GM18507 (cell line): ENCODE measurements at places on chromosomes 3 and 15.

DNA sequence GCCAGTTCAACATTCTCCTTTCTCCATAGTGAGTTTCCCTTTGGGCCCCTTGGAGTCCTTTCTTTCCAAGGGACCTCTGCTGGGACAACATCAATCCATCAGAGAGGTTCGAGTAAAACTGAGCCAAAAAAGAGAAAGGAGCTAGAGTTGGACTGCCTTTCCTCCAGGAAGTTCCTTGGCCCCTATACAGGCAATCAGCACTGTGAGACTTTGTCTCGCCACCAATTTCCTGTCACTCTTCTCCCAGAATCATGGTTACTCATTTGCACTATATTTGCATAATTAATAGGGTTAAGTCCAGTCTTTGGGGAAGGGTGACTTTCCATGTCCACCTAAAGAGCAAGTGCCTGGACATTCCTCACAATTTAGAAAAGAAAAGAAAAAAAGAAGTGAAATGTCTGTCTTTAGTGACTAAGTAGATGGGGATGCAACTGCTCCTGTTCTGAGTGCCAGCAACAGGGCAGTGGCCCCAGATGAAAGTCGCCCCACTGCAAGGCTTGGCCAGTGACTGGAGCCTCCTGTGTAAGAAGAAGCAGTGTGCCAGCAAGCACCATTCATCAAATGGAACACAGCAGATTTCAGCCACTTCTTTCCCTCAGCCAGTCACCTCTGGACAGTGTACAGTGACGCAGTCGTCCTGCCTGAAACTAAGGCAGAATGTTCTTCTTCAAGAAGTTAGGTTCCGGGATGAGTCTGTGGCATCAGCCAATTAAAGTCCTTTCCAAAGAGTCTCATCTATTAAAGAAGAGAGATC is 91.6 kb downstream of the FSIP1 start:
- DNase-seq, result no peak

DNA sequence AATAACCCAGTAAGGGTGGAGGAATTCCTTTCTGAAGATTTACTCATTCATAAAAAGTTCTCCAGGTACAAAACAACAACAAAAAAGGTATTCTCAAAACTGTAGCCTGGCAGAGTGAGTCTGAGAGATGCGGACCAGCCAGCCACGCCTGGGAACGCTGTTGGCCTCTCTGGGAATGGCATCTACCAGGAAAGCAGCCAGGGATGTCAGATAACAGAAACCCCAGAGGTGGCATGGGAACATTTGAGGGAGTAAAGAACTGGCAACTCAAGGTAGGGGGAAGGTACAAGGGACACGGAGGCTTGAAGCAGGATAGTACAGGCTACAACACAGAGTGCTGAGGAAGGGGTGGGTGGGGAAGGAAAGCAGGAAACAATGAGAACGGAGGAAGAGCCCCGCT is 7.1 kb upstream of the AP3S2 start:
- DNase-seq, result no peak

- peak; percentile 42 for DNase-seq
Measured at GRCh38 chr3:109081746-109082510, 36.0 kb downstream of the MORC1 start.

DNA sequence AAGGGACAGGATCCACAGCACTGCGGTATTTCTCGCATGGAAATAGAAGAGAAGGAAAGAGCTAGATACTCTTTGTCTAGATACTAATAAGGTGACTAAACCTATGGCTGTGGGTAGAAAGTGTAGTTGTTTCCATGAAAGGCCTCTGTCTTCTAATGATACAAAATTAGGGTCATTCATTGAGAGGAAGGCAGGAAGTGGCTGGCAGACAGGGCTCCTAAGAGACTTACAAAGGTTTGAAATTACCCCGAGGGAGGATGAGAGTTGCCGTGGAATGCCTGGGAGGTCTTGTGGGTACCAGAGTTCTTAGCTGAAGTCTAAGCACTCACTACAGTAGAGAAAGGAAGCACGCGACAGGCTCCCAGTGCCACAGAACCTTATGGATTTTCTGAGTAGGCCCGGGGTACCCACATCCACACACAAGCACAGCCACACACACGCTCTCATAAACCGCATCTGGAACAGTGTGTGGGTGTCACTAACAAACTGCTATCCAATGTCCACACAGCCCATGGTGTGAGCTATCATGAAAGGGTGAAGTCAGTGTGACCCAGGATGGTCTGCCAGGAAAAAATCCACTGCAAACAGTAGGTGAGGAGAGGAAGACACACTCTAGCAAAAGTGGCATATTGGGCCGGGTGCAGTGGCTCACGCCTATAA is 221.4 kb downstream of the FAM43A start:
- DNase-seq, result no peak

GRCh38 chr15:84921121-84921520 is 36.7 kb downstream of the SLC28A1 start:
- no peak for DNase-seq
